ENCODE measurements at places on chromosomes 5 and 9. TPM values are rescaled to one million over a fixed set of nuclear protein-coding genes. Genes with fewer than 3 reads are reported as not detected.

- DNase-seq: no peak
These were observed 79.3 kb upstream of the FBXW11 start for GRCh38 chr5:172085738-172086137.

DNA sequence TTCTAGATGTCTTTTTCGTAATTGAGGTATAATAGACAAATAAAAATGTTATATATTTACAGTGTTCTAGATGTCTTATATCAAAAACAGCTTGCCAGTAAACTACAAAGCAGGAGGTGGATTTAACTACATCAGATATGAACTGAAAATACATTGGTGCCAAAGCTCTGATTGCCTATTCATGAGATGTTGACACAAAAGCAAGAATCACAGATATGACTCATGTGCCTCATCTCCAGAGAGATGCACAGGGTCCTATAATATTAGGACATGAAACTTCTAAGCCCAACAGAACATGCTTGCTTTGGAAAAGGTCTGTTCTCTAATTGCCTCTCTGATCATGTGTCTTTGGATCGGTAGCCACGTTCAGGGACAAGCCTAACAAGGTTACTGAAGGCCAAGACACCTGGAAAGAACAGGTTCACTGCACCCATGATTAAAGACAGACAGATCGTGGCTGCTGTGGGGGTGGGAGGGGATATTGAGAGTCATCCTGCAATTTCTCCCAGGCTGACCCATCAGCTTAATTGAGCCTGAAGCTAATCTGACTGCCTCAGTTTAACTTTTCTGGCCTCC lies 16.8 kb downstream of the ABCA1 start:
- DNase-seq: peak; percentile 49

Gene DRD1
- total RNA-seq: not detected

Gene ANKRD34B
- total RNA-seq: not detected

Gene IL33
- total RNA-seq: not detected

Gene PCDH12
- not detected for total RNA-seq

DNA sequence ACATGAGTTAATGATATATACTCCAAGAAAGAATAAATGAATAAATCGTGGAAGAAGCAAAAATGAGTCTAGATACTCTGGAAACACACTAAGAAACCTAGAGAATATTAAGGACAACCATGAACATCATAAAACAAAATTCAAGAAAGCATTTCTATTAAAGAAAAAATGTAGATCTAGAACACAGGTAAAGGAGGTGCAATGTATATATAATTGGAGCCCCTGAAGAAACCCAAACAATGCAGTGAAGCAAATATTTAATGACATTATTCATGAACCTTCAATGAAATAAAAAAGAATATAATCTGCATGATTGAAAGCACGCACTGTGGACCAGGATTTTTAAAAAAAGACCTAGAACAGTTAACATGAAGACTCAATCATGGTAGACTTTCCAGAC lies 150.1 kb downstream of the ATPSCKMT start:
- no peak for DNase-seq

DNA sequence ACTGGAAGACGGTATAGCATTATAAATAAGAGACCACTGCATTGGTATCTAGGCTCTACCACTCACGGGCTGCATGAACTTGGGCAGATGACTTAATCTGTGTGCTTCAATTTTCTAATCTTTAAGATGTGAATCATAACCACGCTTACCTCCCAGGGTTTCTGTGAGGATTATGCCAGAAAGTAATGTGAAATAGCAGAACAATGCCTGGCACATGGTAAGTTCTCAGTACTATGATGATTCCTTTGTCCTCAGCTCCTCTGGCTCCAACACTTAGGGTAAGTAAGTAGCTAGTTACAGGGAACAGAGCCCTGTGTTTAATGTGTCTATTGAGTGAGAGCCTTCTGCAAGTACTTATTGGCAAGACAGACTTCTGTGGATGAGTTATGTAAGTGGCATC lies 31.1 kb downstream of the POU4F3 start:
- no peak for DNase-seq

GRCh38 chr9:93072383-93072795 lies 13.9 kb downstream of the SUSD3 start:
- peak; percentile 54 for DNase-seq

- DNase-seq: no peak
These were observed 32.3 kb upstream of the UBTD2 start for GRCh38 chr5:172315587-172316493.

GRCh38 chr5:64958757-64959391 lies 190.1 kb downstream of the CWC27 start:
- DNase-seq: peak; percentile 42

Gene LHX3
- total RNA-seq: not detected

DNA sequence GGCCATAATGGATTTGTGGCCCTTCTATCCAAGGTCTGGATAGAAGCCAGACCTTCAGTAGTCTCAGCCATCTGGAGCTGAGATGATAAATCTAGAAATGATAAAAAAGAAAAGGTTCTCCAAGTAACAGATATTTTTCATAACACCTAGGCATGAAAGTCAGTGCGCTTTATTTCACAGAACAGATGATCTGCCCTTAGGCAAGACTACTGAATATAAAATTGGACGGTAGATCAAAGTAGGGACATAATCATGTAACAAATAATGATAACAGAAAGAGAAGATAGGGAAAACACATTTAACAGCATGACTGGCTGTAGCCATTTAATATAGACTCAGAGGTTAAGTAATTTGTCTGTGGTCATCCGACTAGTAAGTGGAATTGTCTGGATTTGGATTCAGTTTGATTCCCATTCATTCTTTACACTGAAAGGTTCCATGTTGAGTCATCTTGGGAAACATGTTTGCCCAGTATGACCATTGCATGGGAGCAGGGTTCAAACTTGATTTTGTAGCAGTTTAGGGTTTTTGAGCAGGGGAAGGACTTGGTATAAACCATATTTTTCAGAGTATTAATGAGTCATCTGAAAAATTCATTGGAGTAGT lies 4.1 kb upstream of the CAVIN4 start:
- DNase-seq: peak; percentile 14

DNA sequence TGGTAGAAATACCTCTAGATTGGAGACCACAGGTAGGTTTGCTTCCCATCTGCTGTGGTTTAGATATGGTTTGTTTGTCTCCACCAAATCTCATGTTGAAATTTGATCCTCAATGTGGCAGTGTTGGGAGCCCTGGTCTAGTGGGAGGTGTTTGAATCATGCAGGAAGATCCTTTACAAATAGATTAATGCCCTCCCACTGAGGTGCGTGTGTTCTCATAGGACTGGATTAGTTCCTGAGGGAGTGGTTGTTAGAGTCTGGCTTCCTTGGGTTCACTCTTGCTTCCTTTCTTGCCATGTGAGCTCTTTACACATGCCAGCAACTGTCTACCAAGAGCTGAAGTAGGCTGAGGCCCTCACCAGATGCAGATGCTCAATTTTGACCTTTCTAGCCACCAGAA lies 391.1 kb upstream of the GRIA1 start:
- DNase-seq: no peak

GRCh38 chr5:115465431-115465830 lies 79.1 kb downstream of the FEM1C start:
- peak; percentile 51 for DNase-seq

DNA sequence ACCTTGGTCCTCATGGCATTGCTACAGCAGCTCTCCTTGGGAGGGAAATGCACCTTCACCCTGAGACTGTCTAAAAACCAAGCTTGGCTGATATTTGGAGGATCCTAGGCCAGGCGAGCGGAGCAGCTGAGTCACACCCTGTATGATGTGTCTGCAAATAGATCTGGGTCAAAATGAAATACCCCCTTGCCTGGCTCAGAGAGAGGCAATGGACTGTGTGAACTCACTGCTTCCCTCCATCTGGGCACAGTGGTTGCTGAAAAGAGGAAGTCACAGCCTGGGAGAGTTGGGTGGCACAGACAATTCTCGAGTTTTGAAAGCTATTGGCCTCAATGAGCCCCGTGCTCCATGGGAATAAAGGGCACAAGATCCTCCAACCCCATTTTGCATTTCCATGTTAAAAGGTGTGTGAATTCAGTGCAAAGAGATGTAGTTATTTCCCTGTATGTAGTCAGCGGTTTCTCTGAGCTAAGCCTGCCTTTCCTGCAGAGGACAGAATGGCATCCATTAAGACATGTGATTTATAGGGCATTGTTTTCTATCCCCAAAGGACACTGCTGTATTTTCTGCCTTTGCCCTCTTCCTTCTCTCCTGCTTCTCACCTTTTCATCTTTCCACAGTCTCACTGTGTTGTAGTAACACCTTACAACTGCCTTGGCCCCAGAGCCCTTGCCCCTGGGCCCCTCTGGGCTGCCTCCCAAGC lies 177.2 kb downstream of the GADD45G start:
- no peak for DNase-seq

Gene ZNF300
- total RNA-seq: 7.7 TPM

- DNase-seq: no peak
These were observed 61.9 kb downstream of the FAM78A start for GRCh38 chr9:131214286-131214856.

Gene DNM1
- total RNA-seq: 17.4 TPM

- DNase-seq: no peak
These were observed 24.2 kb downstream of the LRRTM2 start for GRCh38 chr5:138850865-138851435.

Gene HSDL2
- 30.2 TPM for total RNA-seq

DNA sequence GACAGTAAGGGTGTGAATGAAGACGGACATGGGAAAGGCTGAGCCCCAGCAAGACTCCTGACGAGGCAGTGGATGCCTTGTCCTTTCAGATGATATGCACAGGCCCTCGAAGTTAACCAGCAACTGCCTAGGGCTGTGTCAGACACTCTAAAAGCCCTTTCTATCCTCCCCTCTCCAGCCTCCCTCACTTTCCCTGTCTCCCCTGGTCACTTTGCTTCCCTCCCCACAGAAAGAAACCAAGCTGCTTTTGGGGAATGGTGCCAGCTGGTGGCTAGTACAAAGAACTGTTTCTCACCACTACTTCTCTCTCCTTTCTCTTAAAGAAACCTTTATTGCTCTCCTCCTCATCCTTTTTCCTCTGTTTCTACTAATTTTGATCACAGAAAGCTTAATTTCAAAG lies 21.4 kb downstream of the LHFPL2 start:
- peak; percentile 72 for DNase-seq

Gene MYMK
- total RNA-seq: not detected

Gene ST8SIA4
- 0.39 TPM for total RNA-seq

Gene MARVELD2
- 2.5 TPM for total RNA-seq

Gene AQP3
- total RNA-seq: 1.4 TPM

Gene ATG10
- total RNA-seq: 11.2 TPM

DNA sequence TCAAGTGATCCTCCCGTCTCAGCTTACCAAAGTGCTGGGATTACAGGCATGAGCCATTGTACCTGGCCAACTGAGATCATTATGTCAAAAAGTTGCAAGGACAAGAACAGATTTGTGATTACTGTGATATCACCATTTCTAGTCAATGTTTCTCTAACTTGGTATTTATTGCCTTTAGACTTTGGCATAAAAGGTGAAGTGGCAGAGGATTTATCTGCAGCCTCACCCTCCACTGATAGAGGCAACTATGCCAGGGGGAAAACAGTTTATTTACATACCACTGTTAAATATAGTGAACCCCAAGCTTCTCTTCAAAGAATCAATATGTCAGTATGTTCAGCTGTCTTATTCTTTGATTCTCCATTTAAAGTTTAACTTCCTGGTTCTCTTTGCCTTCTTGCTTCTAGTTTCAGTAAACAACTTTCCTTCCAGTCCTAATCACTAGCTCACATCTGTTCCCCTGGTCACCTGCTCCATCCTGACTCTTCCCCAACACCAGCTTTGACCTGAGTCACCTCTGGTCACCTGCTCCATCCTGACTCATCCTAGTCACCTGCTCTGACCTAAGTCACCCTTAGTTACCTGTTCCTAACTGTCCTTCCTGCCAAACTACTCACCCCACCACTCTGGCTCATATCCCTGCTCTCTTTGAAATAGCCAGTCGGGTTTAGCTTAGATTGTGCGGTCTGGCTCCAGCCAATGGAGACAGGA lies 29.9 kb downstream of the SEMA6A start:
- no peak for DNase-seq

Gene CDC42SE2
- total RNA-seq: 14.2 TPM

Gene WNK2
- not detected for total RNA-seq

Gene SYNPO
- total RNA-seq: 1.4 TPM

GRCh38 chr5:113578091-113578490 lies 64.6 kb downstream of the YTHDC2 start:
- DNase-seq: no peak

Gene PLPPR1
- not detected for total RNA-seq

Gene CCL28
- 8.8 TPM for total RNA-seq

Gene EQTN
- total RNA-seq: not detected

DNA sequence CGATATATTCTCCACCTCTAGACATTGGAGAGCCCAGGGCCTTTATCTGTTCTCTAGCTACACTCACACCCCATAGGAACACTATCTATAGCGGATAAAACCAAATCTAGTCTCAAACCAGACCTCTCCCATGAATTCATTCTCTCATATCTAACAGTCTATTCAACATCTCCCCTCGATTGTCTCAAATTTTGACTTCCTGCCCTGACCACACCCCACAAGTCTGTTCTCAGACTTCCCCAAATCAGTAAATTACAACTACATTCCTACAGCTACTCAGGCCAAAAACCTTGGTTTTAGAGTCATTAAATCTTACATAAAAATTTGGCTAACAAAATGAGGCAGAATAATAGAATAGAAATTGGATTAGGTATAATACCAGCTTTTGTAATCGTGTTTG lies 12.5 kb upstream of the SLC1A3 start:
- no peak for DNase-seq

DNA sequence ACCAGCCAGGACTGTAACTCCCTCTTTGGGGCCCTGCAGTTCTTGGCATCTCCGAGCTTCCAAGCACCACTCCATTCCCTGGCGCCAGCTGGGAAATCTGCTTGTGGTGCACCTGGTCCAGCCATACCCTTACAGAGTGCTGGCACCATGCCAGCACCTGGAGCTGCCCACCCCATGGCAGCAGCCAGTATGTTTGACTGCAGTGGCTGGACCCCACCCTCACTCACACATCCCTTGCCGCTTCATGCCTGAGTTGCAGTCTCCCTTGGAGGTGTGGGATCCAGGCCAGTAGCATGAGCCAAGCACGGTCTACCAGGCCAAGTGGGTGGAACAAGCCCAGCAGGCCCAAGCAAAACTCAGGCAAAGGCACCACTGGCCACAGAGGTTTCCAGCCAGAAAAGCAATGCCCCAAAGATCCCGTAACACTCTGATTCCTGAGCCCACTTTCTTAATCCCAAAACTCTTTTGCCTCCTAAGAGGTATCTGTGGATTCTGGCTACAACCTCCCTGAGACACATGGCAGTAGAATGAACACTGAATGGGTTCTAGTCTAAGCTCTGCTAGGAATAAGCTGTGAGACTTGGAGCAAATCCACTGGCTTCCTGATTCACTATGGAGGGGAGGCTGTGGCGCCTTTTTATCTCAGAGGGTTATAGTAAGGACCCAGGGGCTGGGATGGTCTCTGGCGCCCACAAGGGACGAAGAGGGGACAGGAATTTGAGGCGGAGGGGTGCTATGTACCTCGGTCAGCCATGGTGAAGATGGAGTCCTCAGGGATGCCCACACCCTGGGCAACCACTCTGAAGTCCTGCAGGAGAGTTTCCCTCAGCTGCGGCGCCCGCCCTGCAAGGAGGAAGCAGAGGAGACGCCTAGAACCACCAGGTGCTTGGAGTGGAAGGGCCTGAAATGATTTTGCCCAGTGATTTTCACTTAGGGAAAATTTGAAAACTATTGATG lies 5.6 kb downstream of the AMBP start:
- no peak for DNase-seq

All from RPMI7951 (cell line).